ENCODE measurements at places on chromosomes 2 and 18.

- DNase-seq = peak; percentile 52
These were observed 45.6 kb downstream of the SESTD1 start for GRCh38 chr2:179218848-179219594.

DNA sequence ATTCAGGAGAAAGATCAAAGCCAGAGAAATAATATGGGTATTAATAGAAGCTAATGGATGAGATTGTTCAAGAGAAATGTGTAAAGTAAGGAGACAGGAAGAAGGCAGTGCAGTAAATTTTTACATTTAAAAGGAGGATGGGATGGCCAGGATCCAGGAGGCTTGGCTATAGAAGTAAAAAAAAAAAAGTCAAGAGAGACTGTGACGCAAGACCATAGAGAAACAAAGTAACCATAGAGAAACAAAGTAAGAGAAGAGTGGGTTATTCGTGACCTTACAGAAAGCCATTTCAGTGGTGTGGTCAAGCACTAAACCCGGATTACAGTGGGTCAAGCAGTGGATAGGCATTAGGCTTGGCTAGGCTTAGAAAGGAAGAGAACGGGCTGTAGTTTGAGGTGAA is 10.5 kb upstream of the FAM171B start:
- no peak for DNase-seq

- no peak for DNase-seq
These were observed 158.2 kb downstream of the LCLAT1 start for GRCh38 chr2:30605197-30605596.

GRCh38 chr2:232925153-232925820 is 55.2 kb downstream of the SNORC start:
- DNase-seq = no peak

DNA sequence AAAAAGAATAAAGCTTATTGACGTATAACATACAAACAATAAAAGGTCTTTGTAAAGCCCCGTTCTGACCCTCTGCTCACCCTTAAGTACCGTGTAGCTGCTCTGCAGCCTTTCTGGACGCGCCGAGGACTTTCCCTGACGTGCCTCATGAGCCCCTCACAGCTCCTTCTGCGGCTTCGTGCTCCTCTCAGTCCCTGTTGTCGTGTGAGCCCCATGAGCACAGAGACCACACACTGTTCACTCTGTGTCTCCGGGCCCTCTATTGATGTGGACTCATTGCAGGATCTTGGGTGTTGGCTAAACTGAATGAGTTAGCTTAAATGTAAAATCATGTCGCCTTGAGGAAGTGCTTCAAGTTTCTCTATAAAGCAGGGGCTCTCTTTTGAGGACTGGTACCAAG is 43.6 kb upstream of the INHBB start:
- no peak for DNase-seq

DNA sequence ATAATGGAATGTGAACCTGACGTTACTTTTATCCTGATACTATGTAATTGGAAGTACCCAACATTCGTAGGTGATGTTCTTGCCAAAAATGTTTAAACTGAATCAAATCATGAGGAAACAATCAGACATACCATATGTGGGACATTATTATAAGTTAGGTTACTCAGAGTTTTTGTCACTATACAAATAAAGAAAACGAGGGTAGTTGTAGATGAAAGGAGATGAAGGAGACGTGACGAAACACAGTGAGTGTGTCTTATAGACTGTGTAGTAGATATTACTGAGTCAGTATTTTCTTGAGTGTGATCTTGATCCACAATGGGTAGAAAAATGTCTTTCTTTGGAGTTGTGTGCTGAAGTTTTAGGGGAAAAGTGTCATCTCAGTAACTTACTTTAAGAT is 176.8 kb downstream of the ZNF407 start:
- DNase-seq = no peak

DNA sequence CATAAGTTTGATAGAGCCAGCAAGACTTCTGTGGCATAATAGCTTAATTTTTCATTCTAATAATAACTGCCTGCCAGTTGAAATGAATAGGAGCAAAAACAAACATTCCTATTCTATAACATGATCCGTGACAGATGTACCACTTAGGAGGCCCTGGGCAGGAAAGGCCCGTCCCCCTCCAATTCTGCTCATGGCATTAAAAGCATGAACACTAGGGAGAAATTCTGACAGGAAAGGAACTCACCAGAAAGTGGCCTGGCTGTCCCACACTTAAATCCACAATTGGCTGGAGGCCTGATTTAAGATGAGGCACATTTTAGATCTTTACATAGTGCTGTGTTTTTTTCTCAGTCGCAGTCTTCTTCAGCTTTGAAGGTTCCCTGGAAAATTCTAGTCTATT is 261.9 kb upstream of the ETAA1 start:
- DNase-seq = no peak
